ENCODE measurements at places on chromosomes 12 and 14. TPM values are rescaled to one million over a fixed set of nuclear protein-coding genes. Genes with fewer than 3 reads are reported as not detected.

Gene RIPK3
- not detected for polyA plus RNA-seq

Gene GALNT8
- polyA plus RNA-seq, result 25.9 TPM

Gene C12orf60
- polyA plus RNA-seq, result 3.8 TPM

Gene GSC
- polyA plus RNA-seq, result not detected

Gene NEMP1
- 5.9 TPM for polyA plus RNA-seq

Gene ANP32D
- polyA plus RNA-seq, result not detected
